HFFc6 (cell line): ENCODE measurements at places on chromosomes 13 and 19. TPM values are rescaled to one million over a fixed set of nuclear protein-coding genes. Genes with fewer than 3 reads are reported as not detected.

- no peak overlapping the region for H3K4me3 ChIP-seq
- H3K27ac ChIP-seq = no peak overlapping the region
- H3K27me3 ChIP-seq = peaks cover 4% of the 10 kb centered on the region
Observed at GRCh38 chr13:112431734-112432133, 55.6 kb downstream of the SPACA7 start.

DNA sequence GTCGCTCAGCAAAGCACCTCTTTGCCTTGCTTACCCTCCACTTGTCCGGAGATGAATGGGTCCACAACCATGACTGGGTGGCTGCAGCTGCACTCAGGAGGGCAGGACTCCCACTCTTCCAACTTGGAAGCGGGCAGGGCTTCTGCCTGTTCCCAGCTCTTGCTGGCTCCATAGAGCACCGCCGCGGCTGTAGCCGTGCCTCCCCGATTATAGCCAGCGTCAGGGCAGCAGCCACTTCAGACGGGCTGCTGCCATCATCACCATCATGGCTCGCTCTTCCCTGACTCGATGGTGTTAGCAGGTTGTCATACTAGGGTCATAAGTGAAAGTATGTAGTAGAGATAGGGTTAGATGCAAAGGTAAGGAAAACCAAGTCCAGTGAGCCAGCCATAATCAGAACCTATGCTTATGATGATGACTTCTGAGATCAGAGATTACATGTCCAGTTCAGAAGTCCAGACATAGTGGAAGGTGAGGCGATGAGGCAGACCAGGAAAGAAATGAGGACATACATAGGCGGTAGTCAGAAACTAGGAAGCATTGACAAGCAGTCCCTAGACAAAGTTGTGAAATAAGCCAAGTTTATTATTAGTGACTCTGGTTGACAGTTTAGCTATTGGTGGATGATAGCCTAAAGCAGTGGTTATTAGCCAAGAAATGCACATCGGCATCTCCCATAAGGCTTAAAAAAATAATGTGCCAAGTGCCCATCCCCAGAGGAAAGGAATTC, 4.4 kb upstream of the INTS6 start:
- H3K4me1 ChIP-seq = peaks cover 17% of the 10 kb centered on the region
- H3K27me3 ChIP-seq = peaks cover 1% of the 10 kb centered on the region; the same call in 1 of the 2 replicates
- DNase-seq = no peak
- H3K36me3 ChIP-seq = peaks cover 28% of the 10 kb centered on the region
- H3K27ac ChIP-seq = no peak overlapping the region
- no peak overlapping the region for H3K4me3 ChIP-seq

DNA sequence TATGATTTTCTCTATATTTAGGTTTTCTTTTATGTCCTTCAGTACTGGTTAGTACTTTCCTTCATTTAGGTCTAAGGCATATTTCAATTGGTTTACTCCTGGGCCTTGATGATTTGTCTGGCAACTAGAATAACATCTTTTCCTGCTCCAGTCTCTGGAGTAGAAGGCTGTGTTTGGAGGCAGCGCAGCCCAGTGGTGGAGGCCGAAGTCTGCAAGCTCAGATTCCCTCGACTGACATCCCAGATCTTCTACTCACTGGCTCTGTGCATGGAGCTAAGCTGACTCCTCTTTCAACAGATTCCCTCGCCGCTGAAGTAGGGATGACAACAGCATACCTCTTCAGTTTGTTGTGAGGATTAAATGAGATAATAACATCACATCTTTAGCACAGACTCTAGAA, 141.0 kb downstream of the RAP2A start:
- peak; percentile 39 for DNase-seq
- H3K4me1 ChIP-seq = no peaks in the 10 kb centered on the region
- no peaks in the 10 kb centered on the region for H3K27me3 ChIP-seq
- no peaks in the 10 kb centered on the region for H3K36me3 ChIP-seq
- H3K27ac ChIP-seq = no peak overlapping the region
- no peak overlapping the region for H3K4me3 ChIP-seq

GRCh38 chr13:48405875-48406274, 7.0 kb downstream of the LPAR6 start:
- no peak for DNase-seq
- H3K4me3 ChIP-seq = no peak overlapping the region
- H3K27ac ChIP-seq = no peak overlapping the region
- H3K4me1 ChIP-seq = peaks cover 61% of the 10 kb centered on the region

GRCh38 chr19:49150106-49150943, 4.9 kb downstream of the HRC start:
- H3K4me3 ChIP-seq = peak overlapping the region; percentile 93
- H3K27ac ChIP-seq = peak overlapping the region; percentile 76
- DNase-seq = peak; percentile 68
- H3K27me3 ChIP-seq = peaks cover 10% of the 10 kb centered on the region
- H3K36me3 ChIP-seq = peaks cover 11% of the 10 kb centered on the region

- H3K36me3 ChIP-seq = peaks cover 77% of the 10 kb centered on the region
- H3K27me3 ChIP-seq = peaks cover 3% of the 10 kb centered on the region; the same call in 1 of the 2 replicates
- DNase-seq = no peak
- no peak overlapping the region for H3K4me3 ChIP-seq
- peaks cover 11% of the 10 kb centered on the region; the same call in 1 of the 2 replicates for H3K4me1 ChIP-seq
- H3K27ac ChIP-seq = no peak overlapping the region
Observed at GRCh38 chr19:16216744-16217670, 19.3 kb downstream of the AP1M1 start.

- H3K4me1 ChIP-seq = no peaks in the 10 kb centered on the region
- DNase-seq = no peak
- H3K27ac ChIP-seq = no peak overlapping the region
- H3K4me3 ChIP-seq = no peak overlapping the region
- H3K36me3 ChIP-seq = no peaks in the 10 kb centered on the region
- peaks cover 7% of the 10 kb centered on the region; the same call in 1 of the 2 replicates for H3K27me3 ChIP-seq
Observed at GRCh38 chr13:47816831-47817230, 184.2 kb downstream of the SUCLA2 start.

DNA sequence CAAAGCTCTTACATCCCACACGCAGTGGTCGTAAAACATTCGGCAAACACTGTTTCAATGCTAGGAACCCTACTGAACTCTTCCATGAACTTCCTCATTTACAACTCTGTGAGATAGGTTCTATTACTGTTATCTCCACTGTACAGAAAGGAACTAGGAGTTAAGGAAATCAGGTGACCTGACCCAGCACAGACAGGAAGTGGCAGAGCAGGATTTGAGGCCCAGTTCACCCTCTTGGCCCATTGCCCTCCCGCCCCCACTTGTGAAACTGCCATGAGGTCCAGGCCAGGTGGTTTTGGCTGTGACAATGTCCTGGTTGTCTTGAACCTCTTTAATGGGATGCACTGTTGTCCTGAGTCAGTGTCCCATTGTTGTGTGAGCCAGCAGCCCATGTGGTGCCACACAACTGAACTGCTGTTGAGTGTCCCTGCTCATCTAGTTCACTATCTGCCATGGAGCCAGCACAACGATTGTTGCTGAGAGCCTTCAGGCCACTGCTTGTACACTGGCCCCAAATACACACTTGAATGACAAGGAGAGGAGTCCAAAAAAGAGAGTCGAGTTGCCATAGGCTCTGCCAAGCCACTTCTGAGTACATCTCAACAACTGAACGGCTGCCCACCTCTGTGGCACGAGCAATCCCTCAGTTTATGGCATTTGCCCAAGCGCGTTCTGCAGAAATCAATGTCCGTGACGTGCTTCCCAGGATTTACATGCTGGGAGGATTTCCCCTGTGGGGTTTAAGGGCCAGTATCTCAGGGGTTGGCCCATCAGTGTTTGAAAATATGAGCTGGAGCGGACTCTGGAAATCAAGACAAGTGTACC, 484.6 kb downstream of the TSHZ3 start:
- no peak overlapping the region for H3K27ac ChIP-seq
- H3K36me3 ChIP-seq = peaks cover 9% of the 10 kb centered on the region
- H3K4me1 ChIP-seq = no peaks in the 10 kb centered on the region
- no peak for DNase-seq
- H3K27me3 ChIP-seq = peaks cover 4% of the 10 kb centered on the region; the same call in 1 of the 2 replicates

GRCh38 chr13:56563663-56564062, 577.1 kb upstream of the PRR20A start:
- no peak overlapping the region for H3K4me3 ChIP-seq
- DNase-seq = no peak
- no peaks in the 10 kb centered on the region for H3K4me1 ChIP-seq
- no peaks in the 10 kb centered on the region for H3K27me3 ChIP-seq
- H3K36me3 ChIP-seq = no peaks in the 10 kb centered on the region
- no peak overlapping the region for H3K27ac ChIP-seq

DNA sequence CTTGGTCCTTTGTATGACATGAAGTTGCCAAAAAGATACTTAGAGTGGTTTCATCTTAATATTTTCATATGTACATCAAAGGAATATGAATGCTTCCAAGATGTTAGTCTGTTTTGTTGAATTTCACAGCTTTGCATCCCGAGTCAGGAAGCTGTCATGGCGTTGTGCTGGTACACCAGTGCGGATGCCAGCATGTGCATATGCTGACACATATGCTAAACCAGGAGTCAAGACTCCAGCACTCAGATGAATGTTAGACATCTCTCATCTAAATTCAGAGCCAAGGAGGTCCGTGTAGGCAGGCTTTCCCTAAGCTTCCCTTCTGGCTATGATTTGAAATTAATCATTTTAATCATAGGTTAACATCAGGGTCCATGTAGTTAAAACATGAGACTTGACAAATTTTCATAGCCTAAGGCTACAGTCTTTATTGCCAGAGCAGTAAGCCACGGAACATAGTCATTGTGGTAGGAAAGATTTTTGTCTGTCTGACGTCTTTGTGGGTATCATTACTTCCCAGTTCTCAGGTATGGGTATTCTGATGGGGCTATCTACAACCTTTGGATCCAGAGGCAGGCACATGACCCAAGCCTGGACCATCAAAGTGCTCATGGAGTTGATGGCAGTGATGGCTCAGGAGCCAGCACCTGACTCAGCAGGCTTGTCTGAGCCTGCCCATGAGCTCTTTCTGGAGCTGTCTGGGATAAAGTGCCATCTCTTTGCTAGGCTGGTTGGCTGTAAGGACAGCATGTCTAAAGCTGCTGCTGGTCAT, 246.1 kb downstream of the KCNRG start:
- no peak overlapping the region for H3K27ac ChIP-seq
- no peaks in the 10 kb centered on the region for H3K4me1 ChIP-seq
- H3K4me3 ChIP-seq = no peak overlapping the region
- peaks cover 19% of the 10 kb centered on the region for H3K27me3 ChIP-seq
- no peak for DNase-seq

DNA sequence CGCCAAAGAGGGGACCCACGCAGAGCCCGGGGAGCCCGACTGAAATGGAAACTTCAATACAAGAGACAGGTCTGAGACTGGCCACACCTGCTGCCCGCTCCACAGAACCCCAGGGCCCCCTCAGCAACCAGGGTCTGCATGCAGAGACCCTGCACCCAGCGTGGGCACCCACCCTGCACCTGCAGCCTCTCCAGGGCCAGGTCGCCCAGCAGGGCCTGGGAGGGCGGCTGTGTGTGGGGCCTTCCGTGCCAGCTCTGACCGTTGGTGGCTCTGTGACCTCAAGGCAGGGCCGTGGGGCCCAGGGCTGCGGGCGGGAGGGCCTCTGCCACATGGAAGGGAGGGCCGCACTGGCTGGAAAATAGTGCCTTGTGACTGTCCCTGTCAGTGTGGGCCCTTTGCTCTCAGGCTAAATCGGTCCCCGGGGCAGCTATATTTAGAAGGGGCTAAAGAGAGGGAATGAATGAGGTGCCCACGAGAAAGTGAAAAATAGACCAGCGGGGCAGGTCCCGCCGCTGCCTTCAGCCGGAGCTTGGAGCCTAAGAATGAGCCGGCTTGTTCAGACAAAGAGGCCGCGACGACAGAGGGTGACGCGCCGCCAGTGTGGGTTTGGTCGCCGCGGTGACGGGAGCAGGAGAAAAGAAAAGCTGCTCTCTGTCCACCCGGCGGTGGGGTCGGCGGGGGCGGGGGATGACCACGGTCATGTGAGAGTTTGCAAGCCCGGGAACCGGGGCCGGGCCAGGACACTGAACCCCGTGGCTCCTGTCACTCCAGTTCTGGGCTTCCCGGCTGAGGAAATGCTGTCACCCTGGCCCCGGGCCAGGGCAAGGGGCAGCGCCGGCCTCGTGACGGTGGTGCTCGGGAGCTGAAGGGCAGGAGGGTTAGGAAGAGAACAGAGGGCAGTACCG, 70.5 kb downstream of the GADD45B start:
- H3K27ac ChIP-seq = no peak overlapping the region
- DNase-seq = no peak
- H3K36me3 ChIP-seq = 0 out of 2 replicates have a peak, but pooled peaks cover 4% of the 10 kb centered on the region

DNA sequence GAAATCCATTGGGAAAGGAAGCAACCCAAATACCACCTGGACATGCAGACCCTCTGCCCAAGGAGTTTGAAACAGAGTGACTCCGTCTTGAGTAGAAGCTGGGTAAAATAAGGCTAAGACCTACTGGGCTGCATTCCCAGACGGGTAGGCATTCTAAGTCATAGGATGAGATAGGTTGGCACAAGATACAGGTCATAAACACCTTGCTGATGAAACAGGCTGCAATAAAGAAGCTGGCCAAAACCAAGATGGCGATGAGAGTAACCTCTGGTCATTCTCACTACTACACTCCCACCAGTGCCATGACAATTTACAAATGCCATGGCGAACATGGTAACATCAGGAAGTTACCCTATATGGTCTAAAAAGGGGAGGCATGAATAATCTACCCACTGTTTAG, 40.2 kb downstream of the RFXAP start:
- DNase-seq = no peak
- H3K27me3 ChIP-seq = no peaks in the 10 kb centered on the region; the same call in 1 of the 2 replicates
- peaks cover 14% of the 10 kb centered on the region for H3K4me1 ChIP-seq
- no peak overlapping the region for H3K27ac ChIP-seq

Gene FLT3
- not detected in 3 replicates for total RNA-seq

Gene PNMA8B
- 0.09 TPM in 2 of 3 replicates, not detected in the other for total RNA-seq

Gene KLK4
- total RNA-seq = not detected in 2 replicates

Gene ZFP36
- total RNA-seq = 35.0 to 70.1 TPM (median 43.6 TPM) in 3 replicates

Gene CD177
- 0.75 to 1.1 TPM (median 0.88 TPM) in 3 replicates for total RNA-seq

Gene CGB2
- total RNA-seq = 0.55 TPM in 1 of 3 replicates, not detected in the others

Gene LHFPL6
- 57.5 and 76.3 TPM in 2 replicates for total RNA-seq

Gene DAPK3
- 116 to 144 TPM (median 136 TPM) in 3 replicates for total RNA-seq

Gene MAST1
- total RNA-seq = 0.11 to 0.34 TPM (median 0.13 TPM) in 3 replicates

Gene SHISA2
- total RNA-seq = not detected in 3 replicates

Gene PABPC3
- 0.37 to 0.45 TPM (median 0.37 TPM) in 3 replicates for total RNA-seq
